ENCODE measurements at places on chromosomes 2 and 18.
A peak's percentile ranks its signal among the peaks of the same experiment; 100 is the strongest.

DNA sequence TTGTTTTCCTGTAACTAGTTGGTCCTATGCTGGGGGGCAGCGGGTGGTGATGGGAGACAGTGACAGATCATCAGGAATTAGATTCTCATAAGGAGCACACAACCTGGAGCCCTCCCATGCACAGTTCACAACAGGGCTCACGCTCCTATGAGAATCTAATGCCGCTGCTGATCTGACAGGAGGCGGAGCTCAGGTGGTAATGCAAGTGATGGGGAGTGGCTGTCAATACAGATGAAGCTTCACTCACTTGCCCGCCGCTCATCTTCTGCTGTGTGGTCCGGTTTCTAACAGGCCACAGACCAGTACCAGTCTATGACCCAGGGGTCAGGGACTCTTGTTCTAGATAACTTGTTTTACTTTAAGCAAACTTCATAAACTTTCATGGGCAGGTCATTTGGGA, 205.3 kb upstream of the SLC14A2 start:
- no peak for DNase-seq

DNA sequence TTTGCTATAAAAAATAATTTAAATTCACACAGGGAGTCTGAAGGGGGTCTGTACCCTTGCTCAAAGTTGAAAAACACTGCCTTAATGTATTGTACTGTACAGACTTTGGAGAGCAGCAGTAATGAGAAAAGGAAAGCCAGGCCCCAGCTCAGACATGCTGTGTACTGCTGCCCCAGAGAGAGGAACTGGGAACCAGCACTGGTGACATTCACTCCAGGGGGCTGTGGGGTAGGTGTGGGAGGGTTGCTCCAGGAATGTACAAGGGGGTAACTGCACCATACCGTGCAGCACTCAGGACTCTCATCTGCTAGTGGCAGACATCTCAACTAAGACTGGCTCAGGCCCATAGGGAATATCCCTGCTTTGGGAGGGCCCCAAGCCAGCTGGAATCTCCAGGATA, 146.0 kb upstream of the RMP24 start:
- DNase-seq, result no peak

DNA sequence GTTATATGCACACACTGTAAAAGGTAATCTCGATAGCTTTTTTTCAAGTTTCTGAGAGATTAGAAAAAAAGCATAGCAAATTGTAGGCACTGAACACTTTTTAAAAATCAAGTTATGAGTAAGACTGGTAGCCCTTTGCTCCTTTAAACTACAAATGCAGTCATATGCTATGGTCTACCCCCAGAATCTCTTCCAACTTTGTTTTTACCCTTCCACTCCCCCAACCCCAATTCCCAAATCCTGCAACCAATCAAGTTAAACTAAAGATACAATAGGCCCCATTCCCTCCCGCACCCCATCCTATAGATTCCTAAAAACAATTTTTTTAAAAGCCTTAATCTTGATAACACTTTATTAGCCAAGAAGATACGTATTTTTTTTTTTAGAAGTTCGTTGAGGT, 752 bp upstream of the BAZ2B start:
- no peak for DNase-seq

GRCh38 chr2:50401772-50402653, 629.9 kb downstream of the NRXN1 start:
- peak; percentile 24 for DNase-seq

DNA sequence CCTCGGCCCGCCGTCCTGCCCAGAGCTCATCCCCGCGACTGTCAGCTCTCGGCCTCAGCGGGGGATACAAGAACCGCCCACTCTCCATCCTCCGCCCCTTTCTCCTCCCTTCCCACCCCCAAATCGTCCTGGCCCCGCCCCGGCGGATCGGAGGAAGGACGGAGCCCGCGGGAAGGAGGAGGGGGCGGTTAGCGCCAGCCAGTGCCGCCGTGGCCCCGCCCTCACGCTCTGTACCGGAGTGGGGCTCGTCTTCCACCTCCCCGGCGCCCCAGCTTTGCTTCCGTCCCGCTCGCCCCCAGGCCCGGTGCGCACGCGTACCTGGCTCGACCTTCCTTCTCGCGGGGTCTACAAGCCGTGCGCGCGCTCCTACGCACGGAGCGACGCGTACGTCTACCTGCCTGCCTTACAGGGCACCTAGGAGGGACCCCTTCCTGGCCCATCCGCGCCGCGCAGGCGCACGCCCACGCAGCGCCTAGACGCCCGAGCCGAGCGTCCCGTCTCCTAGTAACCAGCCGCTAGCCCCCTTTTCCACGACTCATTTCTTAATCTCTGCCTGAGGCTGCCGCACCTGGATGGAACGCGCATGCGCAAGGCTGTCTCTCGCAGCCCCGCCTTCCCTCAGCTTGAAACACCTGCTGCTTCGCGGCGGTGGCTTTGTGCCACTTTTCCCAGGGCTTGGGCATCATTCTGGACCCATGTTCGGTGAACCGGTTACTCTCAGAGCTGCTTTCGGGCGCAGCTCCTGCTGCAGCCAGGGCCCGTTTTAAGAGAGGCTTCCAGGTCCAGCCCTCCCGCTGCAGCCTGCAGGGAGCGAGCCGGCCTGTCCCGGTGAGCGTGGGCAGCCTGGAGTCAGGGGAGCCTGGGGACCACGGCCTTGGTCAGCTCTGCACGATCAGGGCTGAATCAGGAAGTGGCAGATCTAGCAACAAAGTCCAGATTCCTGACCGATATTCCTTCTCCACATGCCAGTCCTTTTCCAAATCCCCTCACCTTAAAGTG, at the start of gene C2orf15:
Gene C2orf15, plus strand, starts transcription at position 598 of the 999 bp plus-strand sequence. CDS start 8,852 bp downstream, outside the sequence.
- DNase-seq, result peak; percentile 92

DNA sequence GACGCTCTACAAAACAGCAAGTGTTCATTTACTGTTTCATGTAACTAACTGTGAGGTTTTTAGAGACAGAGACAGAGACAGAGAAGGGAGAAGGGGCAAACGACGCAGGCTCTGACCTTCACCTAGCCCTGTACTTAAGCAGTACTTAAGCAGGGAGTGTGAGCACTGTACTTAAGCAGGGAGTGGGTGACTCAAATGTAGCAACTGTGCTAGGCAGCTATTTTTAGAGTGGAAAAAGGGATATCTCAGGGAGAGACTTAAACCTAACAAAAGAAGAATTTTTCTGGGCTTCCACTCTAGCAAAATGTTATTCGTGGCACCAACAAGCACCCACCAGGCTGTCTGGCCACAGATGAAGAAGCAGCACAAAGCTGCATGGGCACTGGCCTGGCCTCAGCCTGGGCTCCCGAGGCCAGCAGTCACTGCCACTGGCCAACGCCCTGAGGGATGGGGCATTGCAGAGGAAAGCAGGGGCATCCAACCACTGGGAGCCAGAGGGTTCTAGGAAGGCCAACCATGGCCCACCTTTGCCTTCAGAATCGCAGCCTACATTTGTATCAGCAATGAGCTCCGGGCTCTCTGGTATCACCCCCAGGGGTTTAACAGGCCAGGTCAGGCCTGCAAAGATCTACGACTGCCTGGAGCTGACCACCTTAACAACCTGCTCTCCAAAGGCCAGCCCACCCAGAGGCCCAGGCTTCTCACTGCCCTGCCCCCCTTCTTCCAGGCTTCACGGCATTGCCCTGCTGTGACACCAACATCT, 154.3 kb downstream of the TTC32 start:
- DNase-seq, result no peak

GRCh38 chr2:144115739-144116291, 404.1 kb downstream of the ZEB2 start:
- no peak for DNase-seq

DNA sequence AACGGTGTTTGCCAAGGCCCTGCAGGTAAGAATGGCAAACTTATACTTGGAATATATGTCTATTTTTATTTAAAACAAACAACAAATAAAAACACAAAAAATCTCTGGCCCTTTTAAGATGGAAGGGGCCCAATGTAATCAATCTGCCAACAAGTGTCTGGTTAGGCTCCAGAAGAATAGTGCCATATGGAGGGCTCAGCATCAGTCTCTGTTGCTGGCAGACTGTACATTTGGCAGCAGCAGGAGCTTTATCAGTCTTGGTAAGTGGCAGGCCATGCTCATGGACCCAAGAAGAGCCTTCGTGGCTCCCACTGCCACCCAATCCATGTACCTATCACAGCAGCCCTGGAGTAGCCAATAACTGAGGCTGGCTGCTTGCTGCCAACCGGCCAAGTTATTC, 101.1 kb downstream of the GALNT3 start:
- DNase-seq, result no peak

DNA sequence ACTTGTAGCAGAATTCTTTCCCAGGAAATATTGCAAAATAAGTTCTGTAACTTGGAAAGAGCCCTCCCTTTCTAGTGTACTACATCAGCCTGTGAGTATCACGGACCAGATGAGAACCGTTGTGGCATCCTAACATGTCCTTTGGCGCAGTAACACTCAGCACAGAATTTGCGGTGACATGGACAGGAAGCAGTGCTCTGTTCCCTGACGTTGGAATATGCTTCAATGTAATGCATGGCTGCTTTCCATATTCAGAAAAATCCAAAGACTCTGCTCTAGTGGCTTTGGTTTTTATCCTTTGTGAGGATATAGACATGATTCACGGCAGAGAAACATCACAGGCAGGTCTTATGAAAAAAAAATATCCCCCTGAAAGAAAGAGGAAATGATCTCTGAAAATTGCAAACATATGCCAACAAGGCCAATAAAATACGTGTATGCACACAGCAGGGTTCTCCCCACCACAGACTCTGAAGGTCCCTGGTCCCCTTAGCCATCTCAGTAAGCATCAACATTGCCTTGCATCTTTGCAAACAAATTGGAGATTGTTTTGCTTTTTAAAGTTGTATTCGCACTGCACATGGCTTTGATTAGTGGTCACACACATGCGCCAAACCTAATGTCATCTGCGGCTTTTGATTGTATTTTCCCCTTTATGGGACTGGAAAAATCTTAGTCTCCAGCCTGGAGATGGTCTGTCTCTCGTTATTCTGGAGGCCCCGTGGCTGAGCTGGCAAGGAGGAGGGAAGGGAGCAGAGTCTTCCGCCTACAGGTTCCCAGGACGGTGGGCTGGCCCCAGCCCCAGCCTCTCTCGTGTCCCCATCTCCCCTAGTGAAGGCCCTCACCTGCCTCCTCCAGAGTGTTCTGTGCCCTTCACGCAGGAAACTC, 122.9 kb downstream of the COPS8 start:
- DNase-seq, result no peak

- no peak for DNase-seq
Observed at GRCh38 chr2:143682436-143683055, 553.3 kb downstream of the ARHGAP15 start.

GRCh38 chr18:12049978-12050811, 43.4 kb upstream of the ANKRD62 start:
- peak; percentile 60 for DNase-seq

- DNase-seq, result no peak
Observed at GRCh38 chr2:212477571-212477970, 61.0 kb downstream of the ERBB4 start.

GRCh38 chr18:58207520-58208152, 163.6 kb downstream of the NEDD4L start:
- no peak for DNase-seq

- DNase-seq, result no peak
Observed at GRCh38 chr18:3906116-3906750, 456.3 kb downstream of the TGIF1 start.

DNA sequence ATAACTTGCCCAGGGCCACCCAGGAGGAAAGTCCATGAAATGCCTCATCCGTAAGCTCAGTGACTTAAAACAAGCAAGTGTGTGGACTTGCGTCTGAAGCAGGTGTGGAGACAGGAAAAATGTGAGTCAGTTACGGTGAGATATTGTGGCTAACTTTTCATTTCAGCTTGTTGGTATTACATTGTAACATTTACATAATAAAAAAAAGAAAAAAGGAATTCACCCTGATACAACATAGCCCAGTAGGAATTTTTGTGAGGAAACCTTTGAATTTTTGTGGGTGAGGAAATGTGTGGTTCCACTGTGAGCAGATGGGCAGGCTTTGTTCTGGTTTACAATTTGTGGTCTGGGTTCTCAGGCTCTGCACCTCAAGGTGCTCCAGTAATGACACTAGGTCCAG, 33.7 kb upstream of the LYPD6B start:
- DNase-seq, result no peak

DNA sequence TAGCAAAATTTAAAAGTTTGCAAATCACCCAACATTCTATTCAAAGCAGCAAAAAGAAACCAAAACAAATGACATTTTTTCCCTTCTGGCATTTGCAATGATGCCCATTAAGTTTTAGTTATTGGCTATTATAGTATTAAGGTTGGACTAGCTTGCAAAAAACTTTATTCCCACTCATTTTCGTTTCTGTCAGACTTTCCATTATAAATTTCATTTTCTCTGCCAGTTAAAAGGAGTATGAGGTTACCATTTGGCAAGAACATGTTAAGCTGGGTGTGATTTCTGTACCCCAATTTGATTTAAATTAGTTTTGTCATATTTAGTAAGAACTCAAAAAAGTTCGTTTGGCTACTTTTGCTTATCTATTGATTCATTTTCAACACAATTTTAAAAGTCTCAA, 187.9 kb downstream of the TCF4 start:
- no peak for DNase-seq
